Mammary epithelial cell (primary cell): ENCODE measurements at places on chromosomes 5 and 9.
A peak's percentile ranks its signal among the peaks of the same experiment; 100 is the strongest.

- DNase-seq, result no peak
Measured at GRCh38 chr5:132971483-132972435, 8.3 kb upstream of the AFF4 start.

DNA sequence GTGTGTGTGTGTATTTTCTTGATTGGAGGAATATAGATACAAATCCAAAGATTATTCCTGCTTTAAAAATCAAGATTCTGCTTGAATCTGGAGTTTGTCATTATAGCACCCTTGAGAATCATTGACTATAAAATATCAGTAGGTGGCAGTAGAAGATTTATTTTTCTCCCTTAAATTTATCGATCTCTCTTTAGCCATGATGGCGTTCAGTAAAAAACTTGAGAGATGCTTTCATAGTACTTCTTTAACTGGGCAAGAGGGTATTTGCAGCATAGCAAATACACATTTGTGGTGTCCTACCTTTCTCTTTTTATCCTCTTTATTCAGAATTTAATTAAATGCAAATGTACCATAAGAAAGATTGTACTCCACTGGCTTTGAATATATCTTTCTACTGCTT is 307.7 kb downstream of the ADGRV1 start:
- DNase-seq, result no peak

DNA sequence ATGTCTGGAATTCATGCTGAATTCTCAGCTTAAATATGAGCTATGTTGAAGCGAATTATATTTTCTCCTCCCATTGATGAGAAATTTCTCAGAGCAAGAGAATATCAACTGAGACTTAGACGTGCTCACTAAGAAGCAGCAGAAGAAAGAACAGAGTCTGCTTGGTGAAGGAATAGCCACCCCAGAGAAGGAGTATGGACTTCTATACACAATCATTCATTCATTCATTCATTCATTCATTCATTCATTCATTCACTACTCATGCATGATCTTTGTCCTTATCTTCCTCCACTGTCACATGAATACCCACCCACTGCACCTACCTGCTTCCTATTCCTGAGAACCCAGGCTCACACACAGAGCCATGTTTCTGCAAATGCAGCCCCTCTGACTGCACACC is 206.6 kb downstream of the DEPDC1B start:
- no peak for DNase-seq

- no peak for DNase-seq
Measured at GRCh38 chr5:129724222-129724621, 23.7 kb upstream of the MINAR2 start.

- DNase-seq, result peak; percentile 38
Measured at GRCh38 chr5:111461255-111461671, 51.1 kb downstream of the STARD4 start.

GRCh38 chr9:136865768-136866103 is 372 bp downstream of the EDF1 start:
- no peak for DNase-seq
